Lower lobe of right lung (tissue), 2 donors: ENCODE measurements at places on chromosomes 4 and X.

- no peak for DNase-seq
These were observed 461 bp upstream of the SLC9A6 start for GRCh38 chrX:135984791-135985156.

- no peak for DNase-seq
These were observed 28.9 kb upstream of the SMIM31 start for GRCh38 chr4:164725066-164725465.

DNA sequence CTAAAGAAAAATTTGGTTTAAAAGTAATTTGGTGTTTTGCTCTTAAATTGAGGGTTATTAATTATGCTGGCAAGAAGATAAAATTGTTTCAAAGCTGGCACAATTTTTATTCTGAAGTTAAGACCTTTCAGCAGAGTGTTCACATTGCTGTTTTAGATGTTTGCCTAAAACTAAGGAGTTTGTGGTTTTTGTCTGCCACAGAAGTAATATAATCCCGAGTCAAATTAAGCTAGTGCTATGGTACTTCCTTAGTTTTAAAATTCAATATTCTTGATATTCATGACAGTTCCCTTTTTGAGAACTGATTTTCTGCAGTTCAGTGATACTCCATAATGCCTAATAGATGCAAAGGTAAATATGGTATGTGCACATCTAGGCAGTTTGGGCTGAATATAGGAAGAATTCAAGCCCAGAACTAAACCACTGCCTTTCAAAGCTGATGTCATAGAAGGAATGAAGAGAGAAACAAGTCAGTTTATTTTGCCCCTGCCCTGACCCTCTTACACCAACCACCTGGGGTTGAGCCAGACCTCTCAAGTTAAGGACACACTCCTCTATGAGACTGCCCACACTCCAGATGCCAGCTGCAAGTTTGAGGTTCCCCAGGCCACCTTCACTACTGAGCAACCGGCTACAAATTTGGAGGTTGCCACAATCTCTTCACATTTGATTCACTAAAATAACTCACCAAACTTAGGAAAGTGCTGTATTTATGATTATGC lies 32.1 kb upstream of the VEGFC start:
- DNase-seq: no peak

DNA sequence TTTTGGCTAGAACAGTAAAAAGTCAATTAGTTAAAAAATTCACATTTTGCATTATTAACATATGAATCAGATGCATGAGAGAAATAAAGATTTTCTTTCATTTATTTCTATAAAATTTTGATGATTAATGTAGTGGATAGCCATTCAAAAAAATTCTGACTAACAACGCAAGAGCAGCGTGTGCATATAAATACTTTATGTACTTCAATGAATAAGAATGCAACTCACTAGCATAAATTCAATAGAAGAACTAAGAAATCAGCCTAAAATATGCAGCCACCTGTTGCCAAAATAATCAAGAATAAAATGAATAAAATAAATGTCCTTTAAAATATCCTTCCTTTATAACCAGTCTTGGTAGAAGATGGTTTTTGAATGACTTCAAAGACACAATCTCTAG lies 471.9 kb downstream of the PDGFC start:
- DNase-seq: no peak

- peak; percentile 57 for DNase-seq
These were observed at the start of gene GPRASP1 for GRCh38 chrX:102651242-102652011. Gene GPRASP1, plus strand, starts transcription at chrX:102651483. Its CDS starts 2,431 bp downstream, at chrX:102653914.

GRCh38 chrX:1093121-1093520 lies 119.3 kb downstream of the CRLF2 start:
- DNase-seq: no peak

GRCh38 chr4:25310066-25310802 lies 2.3 kb upstream of the ZCCHC4 start:
- DNase-seq: no peak

GRCh38 chr4:120995266-120996010 lies 72.9 kb upstream of the PRDM5 start:
- DNase-seq: no peak

DNA sequence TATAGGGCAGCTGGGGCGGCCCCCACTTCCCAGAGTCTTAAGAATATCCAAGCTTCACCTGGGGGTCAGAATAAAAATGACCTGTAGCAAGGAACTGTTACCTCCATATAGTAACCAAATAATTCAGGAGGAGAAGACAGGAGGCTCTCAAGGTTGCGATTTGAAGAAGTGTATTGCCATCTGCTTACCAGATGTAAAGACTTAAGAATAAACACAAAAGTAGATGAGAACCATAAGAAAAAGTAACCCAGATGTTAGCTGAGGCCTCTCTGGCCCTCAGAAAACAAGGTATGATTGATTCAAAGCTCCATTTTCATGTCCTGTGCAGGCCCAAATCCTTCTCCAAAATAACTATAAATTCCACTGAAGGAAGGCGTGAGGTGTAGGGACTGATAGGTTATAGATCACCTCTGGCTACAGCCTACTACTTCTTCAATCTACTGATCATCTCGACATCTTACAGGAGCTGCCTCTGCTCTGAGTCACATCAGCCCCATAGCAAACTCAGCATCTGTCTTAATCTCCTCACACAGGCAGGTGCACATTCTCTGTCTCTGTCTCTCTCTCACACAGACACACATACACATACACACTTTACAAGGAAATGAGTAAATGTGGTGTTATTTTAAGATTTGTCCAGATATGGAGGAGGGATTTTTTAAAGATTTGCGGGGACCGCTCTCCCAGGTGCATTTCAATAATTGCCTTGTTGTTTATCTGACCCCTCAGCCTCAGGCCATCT lies 193.9 kb upstream of the EDNRA start:
- DNase-seq: no peak

GRCh38 chr4:73801692-73802091 lies 34.8 kb upstream of the CXCL6 start:
- DNase-seq: no peak

DNA sequence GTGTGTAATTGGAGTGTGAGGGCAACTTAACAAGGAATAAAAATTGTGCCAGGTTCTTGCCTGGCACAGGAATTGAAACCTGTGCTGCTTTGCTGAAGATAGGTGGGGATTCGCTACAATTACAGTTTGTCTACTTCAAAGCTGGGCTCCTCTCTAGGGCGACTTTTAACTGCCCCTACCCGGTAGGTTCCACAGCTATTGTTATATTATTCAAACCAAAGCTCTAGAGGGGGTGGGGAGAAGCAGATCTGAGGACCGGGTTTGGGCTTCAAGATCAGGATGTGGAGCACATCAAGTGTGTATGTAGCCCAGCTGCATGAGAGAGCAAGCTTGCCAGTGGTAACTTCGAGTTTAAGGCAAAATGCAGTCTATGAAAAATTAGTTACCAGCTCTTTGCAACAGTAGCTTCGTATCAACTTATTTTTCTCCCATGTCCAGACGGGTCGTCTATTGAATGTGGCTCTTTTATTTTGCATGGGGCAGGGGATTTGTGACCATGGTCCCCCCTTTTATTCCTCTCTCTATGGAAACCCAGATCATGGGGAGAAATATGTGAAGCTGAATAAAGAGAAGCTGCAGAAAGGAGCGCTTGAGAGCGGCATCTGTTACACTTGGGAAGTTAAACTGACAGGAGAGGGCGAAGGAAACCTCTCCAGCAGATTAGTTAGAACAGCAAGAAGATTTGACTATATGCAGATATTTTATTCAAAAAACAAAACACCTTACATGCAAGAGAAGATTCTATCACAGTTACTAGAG lies 3.2 kb upstream of the POU3F4 start:
- DNase-seq: no peak

GRCh38 chr4:1307951-1308735 lies 18.5 kb downstream of the MAEA start:
- no peak for DNase-seq

DNA sequence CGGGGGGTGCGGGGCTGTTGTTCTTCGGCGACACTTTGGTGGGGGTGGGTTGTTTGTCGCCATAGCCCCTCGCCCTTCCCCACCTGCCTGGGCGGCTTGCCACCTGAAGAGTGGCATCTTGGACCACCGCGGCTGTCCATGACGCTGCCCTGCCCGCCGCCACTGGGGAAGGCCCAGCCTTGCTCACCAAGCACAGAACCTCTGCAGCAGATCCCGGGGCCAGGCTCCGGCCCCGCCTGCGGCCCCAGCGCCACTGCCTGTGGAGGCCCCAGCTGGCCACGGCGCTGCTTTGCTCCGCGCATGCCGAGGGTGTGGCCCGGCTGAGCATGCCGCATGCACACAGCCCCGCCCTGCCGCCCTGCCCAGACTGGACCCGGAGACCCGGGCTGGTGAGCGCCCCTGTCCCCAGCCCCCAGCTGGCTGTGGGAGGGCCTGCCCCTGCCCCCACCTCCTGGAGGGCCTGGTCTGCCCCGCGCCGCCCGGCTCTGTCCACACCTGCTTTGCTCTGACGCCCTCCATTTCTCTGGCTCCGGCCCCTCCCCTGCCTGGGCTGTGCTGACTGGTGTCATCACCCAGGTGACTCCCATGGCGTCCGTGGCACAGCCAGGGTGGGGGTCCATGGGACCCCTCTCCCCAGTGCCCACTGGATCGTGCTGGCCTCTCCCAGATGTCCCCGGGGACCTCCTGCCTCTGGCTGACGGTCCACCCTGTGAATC lies 5.3 kb downstream of the NAT8L start:
- DNase-seq: peak; percentile 44

- DNase-seq: no peak
These were observed 16.2 kb upstream of the GPKOW start for GRCh38 chrX:49139713-49140112.

GRCh38 chr4:110808351-110808878 lies 185.5 kb upstream of the PITX2 start:
- no peak for DNase-seq

DNA sequence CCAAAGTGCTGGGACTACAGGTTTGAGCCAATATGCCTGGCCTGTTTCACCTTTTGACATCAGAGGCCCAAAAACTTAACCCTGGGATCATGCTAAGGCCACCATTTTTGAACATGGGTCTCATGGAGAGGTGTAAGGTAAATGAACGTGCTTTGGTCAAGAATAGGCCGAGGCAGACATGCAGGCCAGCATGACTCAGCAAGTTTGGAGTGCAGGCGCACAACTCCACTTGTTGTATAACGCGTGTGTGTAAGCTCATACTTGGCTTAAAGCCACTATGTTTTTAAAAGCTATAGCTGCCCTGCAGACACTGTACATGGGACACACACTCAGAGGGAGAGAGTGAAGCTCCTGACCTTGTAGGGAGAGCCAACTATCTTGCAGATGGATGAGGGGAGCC lies 43.8 kb upstream of the HPSE start:
- no peak for DNase-seq

- DNase-seq: no peak
These were observed 337.8 kb downstream of the PDGFC start for GRCh38 chr4:156633847-156634246.

- no peak for DNase-seq
These were observed 9.0 kb upstream of the DRP2 start for GRCh38 chrX:101210630-101211029.

DNA sequence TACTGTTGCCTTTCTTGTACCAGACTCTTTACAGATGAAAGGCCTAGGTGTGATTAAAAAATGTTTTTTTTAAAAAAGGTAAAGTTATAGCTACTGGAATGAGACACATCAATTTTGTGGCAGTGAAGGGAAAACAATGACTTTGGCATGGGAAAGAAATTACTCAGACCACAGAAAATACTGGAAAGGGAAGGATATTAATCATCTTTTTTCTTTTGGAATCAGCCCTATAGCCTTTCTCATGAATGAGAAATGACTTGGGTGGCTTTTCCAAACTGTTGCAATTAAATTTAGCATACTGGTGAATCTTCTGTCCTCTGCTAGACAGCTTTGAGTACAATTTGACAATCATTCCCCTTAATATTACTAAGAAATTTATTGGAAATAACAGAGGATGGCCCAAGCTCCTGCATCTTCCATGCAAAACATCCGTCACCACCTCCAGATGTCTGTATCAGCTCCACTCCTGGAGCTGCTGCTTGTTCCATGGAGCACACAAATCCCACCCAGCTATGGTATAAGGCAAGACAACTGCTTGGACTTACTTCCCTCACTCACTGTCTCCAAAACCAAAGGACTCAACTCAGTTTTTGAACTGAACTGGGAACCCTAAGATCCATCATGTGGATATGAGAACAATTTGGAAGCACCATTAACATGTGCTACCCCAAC lies 97.6 kb upstream of the ARSJ start:
- DNase-seq: no peak

- DNase-seq: no peak
These were observed 426.4 kb upstream of the RPS6KA3 start for GRCh38 chrX:20693078-20693477.

DNA sequence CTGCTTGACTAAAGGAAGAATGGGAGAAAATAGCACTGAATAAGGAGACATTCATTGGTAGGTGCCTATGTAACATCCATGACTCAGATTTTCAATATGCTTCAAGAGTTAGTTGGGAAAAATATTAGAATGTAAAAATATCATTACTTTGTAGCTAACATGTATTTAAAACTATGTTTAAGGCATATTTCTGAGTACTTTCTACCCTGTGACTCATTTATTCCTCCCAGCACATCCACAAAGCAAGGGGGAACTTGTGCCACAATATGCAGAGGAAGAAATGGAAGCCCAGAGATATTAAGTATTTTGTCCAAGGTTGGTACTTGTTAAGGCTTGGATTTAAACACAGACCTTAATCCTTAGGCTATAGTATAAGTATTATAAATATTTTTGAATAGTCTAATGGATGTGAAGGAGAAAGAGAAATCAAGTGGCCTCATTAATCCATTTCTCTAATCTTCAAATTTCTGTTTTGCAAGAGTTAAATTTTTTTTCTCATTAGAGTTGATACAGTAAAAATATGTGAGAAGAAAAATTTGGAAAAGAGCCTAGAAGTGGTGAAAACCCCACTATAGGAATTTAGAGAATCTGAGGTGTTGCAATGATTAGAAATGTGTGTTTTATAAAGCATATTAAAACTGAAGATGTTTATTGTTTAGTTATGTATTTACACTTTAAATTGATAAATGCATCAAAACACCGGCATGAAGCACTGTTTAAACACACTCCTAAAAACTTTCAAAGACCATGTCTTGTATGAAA lies 149.3 kb upstream of the GYPA start:
- DNase-seq: no peak

DNA sequence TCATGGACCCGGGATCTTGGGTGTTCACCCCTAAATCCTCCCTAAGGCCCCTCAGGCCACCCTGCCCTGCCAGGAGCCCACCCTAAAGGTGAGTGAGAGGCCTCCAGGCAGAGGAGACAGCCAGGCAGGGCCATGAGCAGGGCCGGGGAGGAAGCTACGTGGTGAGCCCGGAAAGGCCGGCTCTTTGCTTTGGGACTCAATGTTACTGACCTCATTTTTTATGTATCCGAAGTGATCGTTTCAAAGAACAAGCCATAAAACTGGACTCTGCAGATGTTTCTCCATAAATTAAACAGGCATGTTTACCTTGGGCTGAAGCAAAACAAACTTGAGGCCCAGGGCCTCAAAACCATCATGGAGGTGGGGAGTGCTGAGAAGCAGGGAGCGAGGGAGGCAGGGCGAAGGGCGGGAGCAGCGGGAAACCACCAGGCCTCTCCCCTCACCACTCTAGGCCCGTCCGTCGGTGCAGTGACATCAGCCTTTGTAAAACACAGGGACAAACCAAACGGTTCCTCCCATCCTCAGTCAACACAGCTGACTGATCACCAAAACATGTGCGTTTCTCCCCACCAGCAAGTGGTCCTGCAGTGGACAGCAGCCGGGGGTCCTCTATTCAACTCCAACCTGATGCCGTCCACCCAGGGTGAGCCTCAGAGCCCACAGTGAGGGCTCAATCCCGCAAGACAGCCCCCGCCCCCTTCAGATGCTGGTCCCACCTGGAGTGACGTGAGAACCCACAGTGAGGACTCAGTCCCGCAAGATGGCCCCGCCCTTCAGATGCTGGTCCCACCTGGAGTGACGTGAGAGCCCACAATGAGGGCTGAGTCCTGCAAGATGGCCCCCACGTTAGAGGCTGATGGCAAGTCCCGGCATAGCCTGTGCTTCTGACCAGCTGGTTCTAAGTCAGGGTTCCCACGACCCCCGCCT lies 102.9 kb upstream of the LRPAP1 start:
- peak; percentile 21 for DNase-seq
